ENCODE measurements at places on chromosomes 7 and 10.

DNA sequence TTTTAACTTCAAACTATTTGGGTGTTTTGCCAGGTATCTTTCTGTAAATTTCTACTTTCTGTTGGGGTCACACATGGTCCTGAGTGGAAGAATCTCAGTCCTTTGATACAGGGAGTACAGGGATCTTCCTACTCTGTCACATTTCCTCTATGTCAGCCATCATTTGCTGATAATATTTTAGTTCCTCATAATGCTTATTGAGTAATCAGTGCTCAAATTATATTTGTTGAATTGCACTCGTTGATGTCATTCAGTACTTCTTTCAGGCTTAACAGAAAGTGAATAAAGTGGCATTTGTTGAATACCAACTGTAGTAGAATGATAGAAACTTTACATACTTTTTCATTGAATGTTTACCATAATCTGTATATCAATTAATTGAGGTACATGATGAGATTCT, 31.9 kb downstream of the WDR11 start:
- DNase-seq = no peak

DNA sequence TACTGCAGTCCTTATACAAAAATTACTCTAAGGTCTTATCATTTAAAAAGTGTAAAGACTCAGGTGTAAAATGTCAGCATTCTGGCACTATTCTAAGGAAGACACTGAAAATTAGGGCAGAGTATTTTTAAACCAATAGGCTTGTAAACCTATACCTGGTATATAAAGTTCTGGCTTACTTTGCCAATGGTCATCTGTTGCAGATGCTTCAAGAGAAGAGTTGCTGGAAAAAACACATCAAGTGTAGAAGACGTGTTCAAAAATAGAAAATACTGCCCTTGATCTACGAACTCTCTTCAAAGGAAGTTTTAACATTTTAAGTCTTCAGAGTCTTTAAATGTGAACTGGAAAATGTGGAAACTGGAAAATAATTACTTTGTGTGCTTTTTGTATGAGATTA, 23.9 kb downstream of the NT5C3A start:
- no peak for DNase-seq

DNA sequence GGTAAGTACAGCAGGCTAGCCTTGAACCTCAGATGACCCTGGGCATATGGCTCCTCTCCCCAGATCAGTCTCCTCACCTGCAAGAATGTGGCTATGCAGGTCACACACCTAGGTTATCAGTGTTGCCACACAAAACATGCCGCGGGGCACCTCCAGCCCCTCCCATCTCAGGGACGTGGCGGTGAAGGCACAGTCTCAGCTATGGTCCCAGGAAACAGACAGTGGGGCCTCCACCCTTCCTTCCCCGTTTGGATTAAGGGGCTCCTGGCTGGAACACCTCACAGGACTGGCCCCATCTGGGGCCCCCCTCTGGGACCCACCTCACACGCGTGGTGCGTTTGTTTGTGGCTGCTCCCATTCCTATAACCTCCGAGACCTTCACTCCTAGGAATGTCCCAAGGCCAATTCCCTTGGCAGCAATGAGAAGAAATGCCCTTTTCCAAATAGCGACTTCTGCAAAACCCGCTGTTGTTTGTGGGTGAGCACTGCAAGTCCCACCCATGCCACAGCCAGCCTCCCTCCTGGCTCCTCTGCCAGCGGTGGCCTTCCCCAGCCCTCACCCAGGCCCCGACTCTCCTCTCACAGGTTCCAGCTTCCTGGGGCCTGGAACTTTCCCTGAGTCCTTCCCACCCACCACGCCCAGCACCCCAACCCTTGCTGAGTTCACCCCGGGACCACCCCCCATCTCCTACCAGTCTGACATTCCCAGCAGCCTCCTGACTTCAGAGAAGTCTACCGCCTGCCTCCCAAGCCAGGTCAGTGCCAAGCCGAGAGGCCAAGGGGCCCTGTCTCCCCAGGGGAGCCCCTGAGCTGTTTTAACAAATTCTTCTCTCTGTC, 17.1 kb downstream of the ZMIZ2 start:
- no peak for DNase-seq

GRCh38 chr10:2910656-2911055, 156.7 kb upstream of the PFKP start:
- DNase-seq = no peak

- no peak for DNase-seq
Observed at GRCh38 chr10:119511828-119512515, 30.5 kb downstream of the RGS10 start.

DNA sequence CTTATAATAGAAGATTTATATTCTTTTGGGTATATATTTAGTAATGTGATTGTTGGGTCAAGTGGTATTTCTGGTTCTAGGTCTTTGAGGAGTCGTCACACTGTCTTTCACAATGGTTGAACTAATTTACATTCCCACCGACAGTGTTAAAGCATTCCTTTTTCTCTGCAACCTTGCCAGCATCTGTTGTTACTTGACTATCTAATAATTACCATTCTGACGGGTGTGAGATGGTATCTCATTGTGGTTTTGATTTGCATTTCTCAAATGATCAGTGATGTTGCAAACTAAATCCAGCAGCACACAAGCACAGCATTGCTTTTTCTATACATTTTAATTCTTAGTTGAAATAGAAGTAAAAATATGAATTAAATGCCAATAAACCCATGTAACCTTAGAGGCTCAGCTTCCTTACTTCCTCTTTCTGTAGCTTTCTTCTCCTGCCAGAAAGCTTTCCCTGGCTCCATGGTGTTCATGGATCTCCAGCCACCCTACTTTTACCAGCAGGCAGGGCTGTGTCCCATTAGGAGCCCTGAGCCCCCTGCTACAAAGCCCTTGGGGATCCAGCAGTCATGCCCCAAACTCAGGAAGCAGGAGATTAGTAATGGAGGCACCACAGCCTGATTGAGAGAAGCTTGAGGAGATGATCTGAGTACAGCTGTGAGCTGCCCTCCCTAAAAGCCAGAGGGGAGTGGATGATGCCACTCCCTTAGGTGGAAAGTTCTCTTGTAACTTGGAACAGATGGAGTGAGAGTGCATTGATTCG, 158.6 kb downstream of the TMEM178B start:
- DNase-seq = no peak

DNA sequence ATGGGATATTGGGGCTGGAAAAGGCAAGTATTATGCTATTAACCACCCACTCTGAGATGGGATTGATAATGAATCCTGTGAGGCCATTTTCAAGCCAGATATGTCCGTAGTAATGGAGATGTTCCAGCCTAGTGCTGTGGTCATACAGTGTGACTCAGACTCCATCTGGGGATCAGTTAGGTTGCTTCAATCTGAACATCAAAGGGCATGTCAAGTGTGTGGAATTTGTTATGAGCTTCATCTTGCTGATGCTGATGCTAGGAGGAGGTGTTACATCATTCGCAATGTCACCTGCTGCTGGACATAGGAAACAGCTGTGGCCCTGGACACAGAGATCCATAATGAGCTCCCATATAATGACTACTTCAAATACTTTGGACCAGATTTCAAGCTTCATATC, 144.7 kb downstream of the PLCE1 start:
- no peak for DNase-seq

GRCh38 chr10:6920072-6921019, 340.3 kb upstream of the PRKCQ start:
- peak; percentile 67 for DNase-seq

- no peak for DNase-seq
Observed at GRCh38 chr10:654647-654996, 34.8 kb downstream of the DIP2C start.

GRCh38 chr10:131175891-131176290, 135.6 kb downstream of the TCERG1L start:
- no peak for DNase-seq

DNA sequence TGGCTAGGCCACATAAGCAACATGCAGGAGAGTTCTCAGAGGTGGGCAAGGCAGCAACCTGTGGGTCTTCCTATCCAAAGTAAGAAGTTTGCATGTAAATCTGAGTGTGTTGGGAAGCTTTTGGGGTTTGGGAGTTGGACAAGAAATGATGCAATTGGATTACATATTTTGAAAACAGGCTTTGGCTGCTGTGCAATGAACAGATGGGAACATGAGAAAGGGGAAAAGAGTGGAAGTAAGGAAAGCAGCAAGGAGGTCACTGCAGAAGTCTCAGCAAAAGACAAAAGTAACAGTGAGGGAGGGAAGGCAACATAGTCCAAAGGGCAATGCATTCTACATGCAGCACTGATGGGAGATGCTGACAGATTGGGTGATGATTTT, 61.1 kb upstream of the C10orf90 start:
- no peak for DNase-seq

DNA sequence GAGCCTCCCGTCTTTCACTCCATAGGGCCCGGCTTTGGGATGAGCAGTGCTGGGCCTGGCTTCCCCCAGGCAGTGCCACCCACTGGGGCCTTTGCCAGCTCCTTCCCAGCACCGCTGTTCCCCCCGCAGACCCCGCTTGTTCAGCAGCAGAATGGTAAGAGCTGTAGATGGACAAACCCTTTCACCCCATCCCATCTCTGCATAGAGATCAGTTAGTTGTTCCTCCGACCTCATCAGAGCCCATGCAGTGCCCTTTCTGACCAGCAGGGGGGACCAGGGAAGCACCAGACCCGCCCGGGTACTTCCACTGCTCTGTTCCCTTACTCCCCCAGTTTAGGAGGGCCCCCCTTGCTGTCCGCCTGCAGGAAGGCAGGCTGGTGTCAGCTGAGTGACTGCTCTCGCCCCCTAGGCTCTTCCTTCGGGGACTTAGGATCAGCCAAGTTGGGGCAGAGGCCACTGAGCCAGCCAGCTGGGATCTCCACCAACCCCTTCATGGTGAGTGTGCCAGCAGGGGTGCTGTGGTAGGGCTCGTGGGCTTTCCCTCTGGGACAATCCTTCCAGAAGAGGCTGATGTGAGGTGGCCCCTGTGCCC, 9.8 kb downstream of the SAP25 start:
- DNase-seq = peak; percentile 89

GRCh38 chr7:44985900-44986217, 7.0 kb upstream of the MYO1G start:
- no peak for DNase-seq

DNA sequence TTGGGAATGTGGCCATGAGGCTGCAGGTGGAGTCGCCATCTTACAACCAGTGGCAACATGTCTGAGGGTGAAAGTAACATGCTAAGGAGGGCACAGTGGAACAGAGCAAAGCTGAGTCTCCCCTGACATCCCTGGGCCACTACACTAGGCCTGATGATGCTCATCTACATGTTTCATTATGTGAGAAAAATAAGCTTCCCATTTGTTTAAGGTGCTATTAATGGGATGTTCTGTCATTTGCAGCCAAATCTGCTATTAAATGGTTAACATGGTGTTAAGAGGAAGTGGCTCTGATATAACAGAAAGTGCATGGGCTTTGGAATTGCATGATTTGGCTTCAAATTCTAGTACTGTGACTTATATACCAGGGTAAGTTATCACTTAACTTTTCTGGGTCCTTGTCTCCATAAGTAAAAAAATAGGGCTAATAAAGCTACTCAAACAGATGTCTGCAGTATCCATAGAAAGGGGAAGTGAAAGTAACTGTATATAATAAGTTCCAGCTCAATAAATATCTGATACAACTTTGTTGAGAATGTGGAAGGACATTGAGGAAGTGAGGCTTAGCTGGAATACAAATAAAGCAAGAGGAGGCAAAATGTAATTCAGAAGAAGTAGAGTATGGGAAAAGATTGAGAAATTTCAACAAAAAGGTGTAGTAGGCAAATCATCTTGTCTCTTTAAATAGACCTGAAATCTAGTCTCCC, 158.9 kb downstream of the RTKN2 start:
- DNase-seq = no peak

GRCh38 chr7:43054052-43054722, 58.3 kb upstream of the HECW1 start:
- no peak for DNase-seq

GRCh38 chr10:125097409-125098070, 62.8 kb downstream of the CTBP2 start:
- DNase-seq = no peak

- DNase-seq = peak; percentile 38
Observed at GRCh38 chr10:79057481-79058275, 11.1 kb upstream of the ZMIZ1 start.

GRCh38 chr7:155963356-155963755, 151.1 kb upstream of the SHH start:
- DNase-seq = no peak

DNA sequence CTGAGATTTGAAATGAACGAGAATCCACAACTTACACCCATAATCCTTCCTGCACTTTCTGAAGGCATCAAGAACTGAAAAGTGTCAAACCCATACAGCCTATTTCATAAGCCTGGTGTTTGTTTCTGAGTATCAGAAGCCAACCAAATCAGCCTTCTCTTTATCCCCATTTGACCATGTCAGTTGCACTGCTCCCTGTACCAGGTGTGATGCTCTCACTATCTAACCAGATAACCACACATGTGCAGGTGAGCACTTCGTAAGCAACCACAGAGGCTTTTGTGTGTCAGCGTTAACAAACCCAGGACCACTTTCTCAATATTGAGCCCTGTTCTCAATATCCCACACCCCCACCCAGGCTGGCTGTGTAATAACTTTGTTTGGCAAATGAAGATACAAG, 114.4 kb downstream of the DOCK4 start:
- DNase-seq = no peak

GRCh38 chr7:69751026-69751425, 152.8 kb downstream of the AUTS2 start:
- DNase-seq = no peak

GRCh38 chr7:84200859-84201258, 6.3 kb upstream of the SEMA3A start:
- DNase-seq = no peak

- DNase-seq = no peak
Observed at GRCh38 chr10:33201971-33202370, 132.5 kb downstream of the NRP1 start.

GRCh38 chr10:94239696-94240095, 123.0 kb downstream of the NOC3L start:
- DNase-seq = no peak

DNA sequence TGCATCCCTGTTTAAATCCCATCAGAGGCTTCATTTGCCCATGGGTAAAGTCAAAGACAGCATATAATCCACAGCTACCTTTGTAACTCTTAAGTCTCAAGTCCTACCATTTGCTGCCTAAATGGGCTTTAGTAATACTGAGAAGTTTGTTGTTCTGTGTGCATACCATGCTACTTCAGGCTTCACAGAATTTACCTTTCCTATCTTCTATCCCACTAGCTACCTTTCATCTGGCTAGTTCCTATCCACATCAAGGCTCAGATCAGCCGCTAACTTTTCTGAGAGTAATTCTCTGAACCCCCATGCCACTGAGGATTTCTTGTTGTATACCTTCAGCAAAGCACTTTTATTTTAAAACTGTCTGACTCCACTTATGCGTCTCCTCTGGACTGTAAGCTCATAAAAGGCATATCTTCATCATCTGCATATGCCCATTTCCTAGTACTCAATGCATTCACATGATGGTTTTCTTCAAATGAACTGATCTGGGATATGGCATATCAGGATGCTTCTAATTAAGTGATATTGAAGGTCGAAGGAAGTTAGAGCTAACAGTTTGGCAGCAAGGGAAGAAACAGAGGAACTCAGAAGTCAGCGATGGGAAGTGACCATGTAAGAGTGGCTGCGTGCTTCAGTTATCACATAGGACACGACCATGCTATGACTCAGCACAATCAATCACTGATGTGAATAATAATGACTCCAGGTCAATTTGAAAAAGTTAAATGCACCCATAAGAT, 283.9 kb upstream of the DKK1 start:
- DNase-seq = no peak

GRCh38 chr10:60208676-60209269, 180.9 kb downstream of the ANK3 start:
- DNase-seq = no peak

- DNase-seq = no peak
Observed at GRCh38 chr7:91569728-91570457, 305.7 kb downstream of the FZD1 start.
